ENCODE measurements at places on chromosomes 13 and 19.

DNA sequence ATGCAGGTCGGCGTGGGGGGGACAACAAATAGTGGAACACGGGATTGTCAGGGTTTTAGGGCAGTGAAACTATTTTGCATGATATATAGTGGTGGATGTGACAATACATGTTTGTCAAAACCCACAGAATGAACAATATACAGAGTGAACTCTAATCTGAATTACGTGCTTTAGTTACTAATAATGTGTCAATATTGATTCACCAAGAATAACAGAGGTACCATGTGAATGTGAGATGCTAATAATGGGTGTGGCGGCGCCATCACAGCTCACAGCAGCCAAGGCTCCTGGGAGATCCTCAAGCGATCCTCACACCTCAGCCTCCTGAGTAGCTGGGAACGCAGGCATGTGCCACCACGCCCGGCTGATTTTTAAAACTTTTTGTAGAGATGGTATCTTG, 12.9 kb downstream of the ELAVL1 start:
- no peak for DNase-seq

- DNase-seq = no peak
These were observed 182.8 kb downstream of the FOXO1 start for GRCh38 chr13:40483601-40484000.

GRCh38 chr13:71873418-71874247, 6.6 kb upstream of the DACH1 start:
- DNase-seq = no peak

DNA sequence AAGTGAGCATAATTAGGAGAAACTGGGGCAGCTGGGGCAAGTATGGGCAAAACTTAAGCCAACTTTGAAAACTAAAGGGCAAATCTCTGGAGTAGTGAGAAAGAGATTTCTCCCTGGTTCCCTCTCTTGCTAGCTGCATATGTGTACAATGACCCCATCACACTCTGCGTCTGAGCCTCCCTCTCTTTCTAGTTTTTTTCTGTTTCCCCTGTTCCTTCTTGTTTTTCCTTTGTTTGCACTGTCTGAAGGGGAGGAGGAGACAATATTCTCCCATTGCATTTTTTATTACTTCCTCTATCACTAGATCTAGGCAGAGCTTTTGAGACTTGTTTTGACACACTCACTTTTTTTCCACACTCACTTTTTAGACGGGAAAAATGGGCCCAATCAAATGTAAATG, 11.2 kb upstream of the CLDN10 start:
- DNase-seq = no peak

- no peak for DNase-seq
These were observed 12.7 kb downstream of the DOT1L start for GRCh38 chr19:2176337-2176994.

DNA sequence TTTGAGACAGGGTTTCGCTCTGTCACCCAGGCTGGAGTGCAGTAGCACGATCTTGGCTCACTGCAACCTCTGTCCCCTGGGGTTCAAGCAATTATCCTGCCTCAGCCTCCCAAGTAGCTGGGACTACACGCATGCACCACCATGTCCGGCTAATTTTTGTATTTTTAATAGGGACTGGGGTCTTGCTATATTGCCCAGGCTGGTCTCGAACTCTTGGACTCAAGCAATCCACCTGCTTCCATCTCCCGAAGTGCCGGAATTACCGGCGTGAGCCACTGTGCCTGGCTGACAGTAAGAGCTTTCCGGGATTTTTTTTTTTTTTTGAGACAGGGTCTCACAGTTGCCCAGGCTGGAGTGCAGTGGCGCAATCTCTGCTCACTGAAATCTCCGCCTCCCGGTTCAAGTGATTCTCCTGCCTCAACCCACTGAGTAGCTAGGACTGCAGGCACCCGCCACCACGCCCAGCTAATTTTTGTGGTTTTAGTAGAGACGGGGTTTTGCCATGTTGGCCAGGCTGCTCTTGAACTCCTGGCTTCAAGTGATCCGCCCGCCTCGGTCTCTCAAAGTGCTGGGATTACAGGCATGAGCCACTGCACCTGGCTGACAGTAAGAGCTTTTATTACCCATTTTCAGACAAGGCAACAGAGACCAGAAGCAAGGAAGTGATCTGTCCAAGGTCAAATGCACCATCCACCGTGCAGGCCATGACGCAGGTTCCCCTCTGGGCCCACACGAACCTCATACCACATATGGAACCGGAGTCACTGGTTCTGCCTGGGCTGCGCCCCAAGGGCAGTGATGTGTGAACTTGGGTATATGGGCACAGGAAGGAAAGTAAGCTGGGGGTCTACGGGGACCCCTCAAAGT, 21.0 kb downstream of the RFX1 start:
- no peak for DNase-seq

GRCh38 chr13:57969951-57970350, 338.4 kb downstream of the PCDH17 start:
- no peak for DNase-seq

GRCh38 chr19:3723883-3724282, 15.7 kb downstream of the TJP3 start:
- DNase-seq = no peak

DNA sequence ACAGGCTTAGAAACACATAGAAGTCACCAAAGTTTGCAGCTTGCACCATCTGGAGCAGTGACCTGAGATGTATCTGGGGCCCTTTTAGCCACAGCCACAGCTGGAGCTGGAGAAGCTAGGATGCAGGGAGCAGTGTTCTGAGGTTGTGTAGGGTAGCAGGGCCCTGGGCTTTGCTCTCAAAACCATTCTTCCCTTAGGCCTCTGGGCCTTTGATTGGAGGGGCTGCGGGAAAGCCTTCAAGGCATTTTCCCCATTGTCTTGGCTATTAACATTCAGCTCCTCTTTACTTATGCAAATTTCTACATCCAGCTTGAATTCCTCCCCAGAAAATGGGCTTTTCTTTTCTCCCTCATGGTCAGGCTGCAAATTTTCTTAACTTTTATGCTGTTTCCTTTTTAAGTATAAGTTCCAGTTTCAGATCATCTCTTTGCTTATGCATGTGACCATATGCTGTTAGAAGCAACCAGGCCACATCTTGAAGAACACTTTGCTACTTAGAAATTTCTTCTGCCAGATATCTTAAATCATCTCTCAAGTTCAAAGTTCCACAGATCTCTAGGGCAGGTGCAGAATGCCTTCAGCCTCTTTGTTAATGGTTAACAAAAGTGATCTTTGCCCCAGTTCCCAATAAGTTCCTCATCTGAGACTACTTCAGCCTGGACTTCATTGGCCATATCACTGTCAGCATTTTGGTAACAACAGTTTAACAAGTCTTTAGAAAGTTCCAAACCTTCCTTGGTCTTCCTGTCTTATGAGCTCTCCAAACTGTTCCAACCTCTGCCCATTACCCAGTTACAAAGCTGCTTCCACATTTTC, 48.5 kb downstream of the NBEA start:
- DNase-seq = no peak

- DNase-seq = no peak
These were observed 19.9 kb downstream of the CCNE1 start for GRCh38 chr19:29831686-29832085.

- DNase-seq = no peak
These were observed 13.2 kb downstream of the MICOS13 start for GRCh38 chr19:5666921-5667610.

DNA sequence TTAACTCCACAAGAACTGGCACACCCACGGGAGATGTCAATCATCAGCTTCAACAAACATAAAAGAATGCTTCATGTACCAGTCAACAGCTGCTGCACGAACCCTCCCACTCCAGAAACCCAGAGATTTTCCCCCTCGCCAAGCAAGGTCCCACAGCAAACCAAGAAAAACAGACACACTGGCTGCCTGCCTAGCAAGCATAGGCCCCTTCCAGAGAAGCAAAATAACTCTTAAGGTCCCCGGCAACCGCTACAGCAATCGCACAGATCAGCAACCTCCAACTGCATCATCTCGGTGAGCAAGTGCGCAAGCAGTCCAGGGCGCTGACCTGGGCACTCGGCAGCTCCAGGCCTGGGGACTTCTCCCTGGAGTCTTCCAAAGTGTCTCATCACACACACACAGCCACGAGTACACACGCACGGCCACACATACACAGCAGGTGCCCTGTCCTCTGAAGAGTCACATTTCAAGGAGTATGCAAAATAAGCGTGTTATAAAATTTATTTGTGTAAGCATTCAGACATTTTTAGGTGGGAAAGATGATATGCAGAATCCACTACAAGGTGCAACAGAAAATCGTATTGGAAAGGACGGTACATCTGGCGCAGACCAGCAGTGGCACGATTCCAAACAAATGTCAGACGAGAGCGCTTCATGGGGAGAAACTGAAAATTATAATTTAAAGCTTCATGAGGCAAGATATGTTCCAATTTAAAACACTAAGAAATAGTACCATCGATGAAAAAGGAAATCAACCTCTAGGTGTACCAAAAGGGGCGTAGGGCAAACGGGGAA, 125.0 kb downstream of the STK24 start:
- DNase-seq = no peak

- no peak for DNase-seq
These were observed 213.4 kb downstream of the ENOX1 start for GRCh38 chr13:43573361-43573740.

DNA sequence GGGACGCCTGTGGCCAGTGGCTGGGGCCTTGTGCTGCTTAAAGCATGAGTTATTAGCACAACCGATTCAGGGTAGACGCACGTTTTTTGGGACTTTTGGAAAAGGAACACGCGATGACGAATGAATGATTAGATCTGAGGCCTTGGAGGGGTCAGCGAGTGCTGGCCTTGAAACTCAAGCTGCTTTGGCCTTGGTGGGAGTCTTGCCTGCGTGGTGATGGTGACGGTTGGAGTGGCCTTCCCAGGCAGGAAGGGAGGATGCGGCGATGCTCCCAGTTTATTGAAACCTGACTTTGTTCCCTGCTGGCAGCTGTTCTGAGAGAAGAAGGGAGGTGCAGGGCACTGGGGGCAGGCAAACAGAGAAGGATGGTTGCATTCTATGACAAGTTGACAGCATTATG, 63.1 kb upstream of the RNF113B start:
- no peak for DNase-seq

DNA sequence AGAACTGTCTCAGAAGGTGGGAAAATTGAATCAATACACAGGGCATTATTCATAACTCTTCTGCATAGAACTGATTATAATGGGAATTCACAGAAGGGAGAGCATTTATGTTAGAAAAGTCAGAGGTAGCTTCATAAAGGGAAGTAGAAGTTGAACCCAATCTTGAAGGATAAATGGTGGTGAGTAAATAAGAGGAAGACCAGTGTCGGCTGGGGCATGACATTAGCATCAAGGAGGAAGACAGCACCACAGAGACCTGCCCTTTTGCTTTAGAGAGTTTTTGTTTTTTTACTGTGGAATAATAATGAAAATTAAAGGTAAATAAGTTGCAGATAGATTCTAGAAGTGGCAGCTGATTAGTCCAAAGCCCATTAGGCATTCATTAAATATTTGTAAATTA, 21.9 kb downstream of the CDC16 start:
- DNase-seq = no peak

- DNase-seq = no peak
These were observed 138.0 kb downstream of the MIPEP start for GRCh38 chr13:23751195-23751594.

DNA sequence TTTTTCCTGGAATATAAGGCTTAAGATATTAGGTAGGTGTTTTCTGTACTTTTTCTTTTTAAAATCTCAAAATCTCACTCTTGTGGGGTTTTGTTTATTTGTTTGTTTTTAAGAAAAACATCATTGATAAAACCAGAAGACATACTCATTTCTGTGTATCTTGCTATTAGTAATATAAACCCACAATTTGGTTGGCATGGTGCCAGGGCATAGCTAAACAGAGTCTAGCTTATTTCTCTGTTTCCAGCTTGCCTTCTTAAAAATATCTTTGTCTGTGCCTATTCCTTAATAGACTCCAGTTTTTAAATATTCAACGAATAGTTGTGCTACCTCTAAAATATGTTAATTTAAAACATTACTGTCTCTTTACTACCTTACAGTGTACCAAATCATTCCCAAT, 1121.9 kb upstream of the PCDH20 start:
- no peak for DNase-seq

GRCh38 chr13:101258071-101258470, 158.2 kb downstream of the NALCN start:
- DNase-seq = peak; percentile 21

- DNase-seq = no peak
These were observed 199.7 kb downstream of the GGACT start for GRCh38 chr13:100388923-100389322.

DNA sequence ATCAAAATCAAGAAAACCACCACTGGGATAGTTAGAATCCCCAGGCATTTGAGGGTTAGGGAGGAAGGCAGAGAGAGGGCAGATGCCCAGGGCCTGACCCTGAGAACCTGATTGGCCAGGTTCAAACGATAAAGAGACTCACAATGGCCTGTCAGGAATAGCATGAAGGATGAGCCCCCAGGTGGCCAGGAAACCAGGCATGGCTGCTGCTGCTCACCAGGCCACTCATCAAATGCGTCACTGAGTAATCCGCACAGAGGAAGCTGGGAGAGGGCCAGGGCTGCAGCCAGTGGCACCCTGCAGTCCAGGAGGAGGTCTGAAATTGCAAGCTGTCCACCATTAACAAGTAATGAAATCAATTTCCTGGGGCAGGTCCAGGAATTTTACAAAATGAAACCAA, 111.3 kb downstream of the KATNAL1 start:
- peak; percentile 55 for DNase-seq
